Naive thymus-derived CD4-positive, alpha-beta T cell (primary cell): ENCODE measurements at places on chromosomes 5 and 9. TPM values are rescaled to one million over a fixed set of nuclear protein-coding genes. Genes with fewer than 3 reads are reported as not detected.

Gene SHISAL2B
- total RNA-seq = not detected

Gene ACSL6
- 42.8 TPM for total RNA-seq

Gene EPB41L4A
- total RNA-seq = 1.5 TPM

Gene LAMC3
- total RNA-seq = 9.2 TPM

Gene CCNJL
- total RNA-seq = not detected in 2 replicates

Gene HTR4
- not detected for total RNA-seq

Gene ADAMTS6
- total RNA-seq = 4.5 TPM

Gene ELOVL7
- 2.2 TPM for total RNA-seq

Gene KCNV2
- total RNA-seq = not detected

Gene NR4A3
- total RNA-seq = 0.08 TPM

Gene FREM1
- total RNA-seq = not detected

Gene SMIM33
- not detected for total RNA-seq

Gene PCDHB4
- not detected for total RNA-seq

Gene C5orf52
- not detected for total RNA-seq

Gene ANKRD33B
- 1.0 TPM for total RNA-seq

Gene NIM1K
- 0.40 TPM for total RNA-seq

Gene FRMPD1
- total RNA-seq = not detected

Gene FAM151B
- 1.8 TPM for total RNA-seq

Gene PCDHGB2
- total RNA-seq = 0.38 TPM

Gene PCDHGA12
- total RNA-seq = 0.32 TPM

Gene AK3
- 30.5 TPM for total RNA-seq

Gene IFNA13
- total RNA-seq = not detected

Gene RFX3
- total RNA-seq = 12.8 and 15.1 TPM in 2 replicates

Gene WASHC1
- total RNA-seq = 17.1 TPM

Gene SIL1
- 17.9 TPM for total RNA-seq

Gene PRR7
- total RNA-seq = 6.6 TPM

Gene RGS7BP
- not detected in 2 replicates for total RNA-seq

Gene CER1
- total RNA-seq = not detected

Gene TMEM174
- not detected for total RNA-seq

Gene SLC36A1
- 8.5 TPM for total RNA-seq

Gene RLN2
- 3.0 TPM for total RNA-seq

Gene FOXD4L3
- not detected for total RNA-seq

Gene PTGES
- not detected for total RNA-seq

Gene ADAMTSL2
- total RNA-seq = not detected in 2 replicates

Gene SLC34A1
- total RNA-seq = 0.29 TPM

Gene SPIN1
- 35.4 TPM for total RNA-seq

Gene MYMK
- not detected for total RNA-seq

Gene BRD9
- total RNA-seq = 81.2 TPM

Gene IDNK
- 10.9 TPM for total RNA-seq

Gene FAM163B
- not detected for total RNA-seq

Gene SPINK6
- not detected for total RNA-seq

Gene HTR1A
- not detected for total RNA-seq

Gene PAEP
- not detected for total RNA-seq

Gene PDGFRB
- total RNA-seq = not detected

Gene PCDHB6
- not detected for total RNA-seq

Gene LRRC14B
- total RNA-seq = not detected in 2 replicates

Gene C5orf34
- total RNA-seq = 4.8 and 5.2 TPM in 2 replicates

Gene IL13
- 0.51 TPM for total RNA-seq

Gene CREBRF
- total RNA-seq = 18.9 and 19.0 TPM in 2 replicates
